NCI-H1048 (cell line): ENCODE measurements at places on chromosomes 16 and 17.

DNA sequence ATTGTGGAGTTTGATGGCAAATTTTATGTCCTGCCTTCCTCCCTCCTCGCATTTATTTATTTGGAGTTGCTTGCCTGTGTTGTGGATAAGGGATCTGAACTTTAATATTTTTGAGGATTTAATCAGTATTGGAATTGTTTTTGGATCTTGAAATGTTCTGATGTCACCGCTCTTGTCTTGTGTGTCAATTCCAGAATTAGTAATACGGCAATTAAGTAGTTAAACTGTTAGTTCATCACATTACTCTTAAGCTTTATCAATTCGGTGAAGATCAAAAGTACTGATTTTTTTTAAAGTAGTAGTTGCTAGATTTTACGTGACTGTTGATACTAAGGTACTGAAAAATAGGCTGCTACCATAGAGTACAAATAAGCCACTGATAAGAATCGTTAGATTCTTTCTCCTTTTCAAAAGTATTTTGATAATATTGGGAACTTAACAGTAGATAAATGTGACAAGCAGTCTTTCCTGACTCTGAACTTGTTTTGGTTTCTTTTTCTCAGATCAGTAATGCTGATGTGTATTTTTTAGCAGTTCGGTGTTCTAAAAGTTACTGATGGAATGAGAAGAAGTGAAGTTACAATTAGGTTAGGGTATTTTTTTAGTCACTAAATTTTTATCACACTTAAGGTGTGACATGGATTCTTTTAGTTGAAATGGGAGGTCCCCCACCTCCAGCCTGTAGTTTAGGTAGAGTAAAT, 2.0 kb downstream of the RBBP6 start:
- no peak for DNase-seq

- peak; percentile 41 for DNase-seq
Measured at GRCh38 chr17:46044286-46044928, 45.4 kb downstream of the STH start.

GRCh38 chr17:74842599-74843351, 16.9 kb downstream of the GRIN2C start:
- DNase-seq: peak; percentile 21

DNA sequence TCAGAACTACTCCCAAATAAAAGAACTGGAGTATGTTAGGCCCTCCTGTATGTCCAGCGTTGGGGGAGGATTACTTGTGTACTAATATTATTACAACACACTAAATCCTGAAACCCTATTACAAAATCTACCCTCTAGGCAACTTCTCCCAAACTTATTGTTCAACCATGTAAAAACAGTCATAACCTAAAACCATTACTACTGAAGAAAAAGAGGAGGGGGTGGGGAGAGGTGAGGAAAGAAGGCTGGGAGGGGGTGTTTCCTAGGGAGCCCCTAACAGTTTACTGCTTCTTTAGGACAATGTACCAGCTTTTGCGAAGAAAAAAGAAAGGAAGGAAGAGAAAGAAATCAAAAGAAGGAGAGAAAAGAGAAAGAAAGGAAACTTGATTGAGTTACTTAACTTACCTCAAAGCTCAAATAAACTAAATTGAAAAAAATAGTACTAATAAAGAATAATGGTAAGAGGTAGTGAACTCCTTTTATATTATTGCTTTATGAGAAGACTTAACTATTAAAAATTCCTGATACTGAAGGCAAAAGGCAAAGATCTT, 2.3 kb downstream of the SALL1 start:
- no peak for DNase-seq

GRCh38 chr16:19410435-19411171, 7.1 kb upstream of the TMC5 start:
- no peak for DNase-seq
